ENCODE measurements at places on chromosomes 5 and 9. TPM values are rescaled to one million over a fixed set of nuclear protein-coding genes. Genes with fewer than 3 reads are reported as not detected.
A peak's percentile ranks its signal among the peaks of the same experiment; 100 is the strongest.

DNA sequence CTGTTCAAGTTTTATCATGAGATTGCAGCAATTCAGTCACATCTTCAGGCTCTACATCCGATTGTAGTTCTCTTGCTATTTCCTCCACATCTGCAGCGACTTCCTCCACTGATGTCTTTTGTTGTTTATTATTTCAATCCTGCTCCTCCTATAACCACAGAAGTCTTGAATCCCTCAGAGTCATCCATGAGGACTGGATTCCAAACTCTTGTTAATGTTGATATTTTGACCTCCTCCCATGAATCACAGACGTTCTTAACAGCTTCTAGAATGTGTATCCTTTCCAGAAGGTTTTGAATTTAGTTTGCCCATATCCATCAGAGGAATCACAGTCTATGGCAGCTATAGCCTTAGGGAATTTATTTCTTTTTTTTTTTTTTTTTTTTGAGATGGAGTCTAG, 3.6 kb downstream of the FBXO38 start:
- no peak for DNase-seq

DNA sequence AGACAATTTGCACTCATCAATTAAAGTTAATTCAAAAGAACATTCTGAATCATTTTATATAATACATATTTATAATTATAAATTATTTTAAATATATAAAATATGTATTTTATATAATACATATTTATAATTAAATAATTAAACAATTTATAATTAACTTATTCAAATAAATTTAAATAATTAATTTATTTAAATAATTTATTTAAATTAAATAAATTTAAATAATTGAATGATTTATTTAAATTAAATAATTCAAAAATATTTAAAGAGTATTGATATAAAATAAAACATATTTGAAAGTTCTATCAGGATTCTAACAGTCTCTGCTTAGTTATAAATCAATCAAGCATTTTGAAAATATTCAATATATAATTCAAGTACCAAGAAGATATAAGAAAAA, 775.5 kb upstream of the CTNND2 start:
- DNase-seq = no peak

GRCh38 chr9:134518004-134518606, 123.5 kb upstream of the COL5A1 start:
- no peak for DNase-seq

- peak; percentile 57 for DNase-seq
Observed at GRCh38 chr5:35213608-35214007, 16.7 kb downstream of the PRLR start.

Gene CTXN3
- total RNA-seq = not detected

DNA sequence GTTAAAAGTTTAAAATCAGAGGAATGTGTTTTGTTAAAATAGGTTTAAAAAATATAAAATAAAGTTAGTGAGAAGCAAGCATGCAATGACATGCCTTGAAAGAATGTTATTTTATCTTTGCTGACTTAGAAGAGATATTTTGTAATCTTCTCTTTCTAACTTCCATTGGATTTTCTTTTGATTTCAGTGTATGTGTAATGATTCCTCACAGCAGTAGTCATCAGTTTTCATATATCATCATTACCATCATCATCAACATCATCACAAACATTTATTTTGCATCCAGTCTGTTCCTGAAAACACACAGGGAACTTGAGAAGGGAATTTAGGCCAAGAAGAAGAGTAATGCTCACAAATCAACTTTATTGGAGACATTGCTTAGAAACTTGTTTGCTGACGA, 699.6 kb downstream of the TAF11L14 start:
- peak; percentile 56 for DNase-seq

GRCh38 chr5:87640902-87641301, 228.2 kb upstream of the CCNH start:
- no peak for DNase-seq

Gene ZNF782
- 2.5 TPM for total RNA-seq

Gene PTPDC1
- total RNA-seq = 5.8 TPM

Gene ASS1
- total RNA-seq = 40.8 TPM

- peak; percentile 97 for DNase-seq
Observed at GRCh38 chr9:99019510-99020331, 76.0 kb downstream of the COL15A1 start.

Gene PRRX2
- not detected for total RNA-seq

- no peak for DNase-seq
Observed at GRCh38 chr5:110807169-110807568, 68.4 kb downstream of the SLC25A46 start.

Gene KCNV2
- total RNA-seq = not detected

DNA sequence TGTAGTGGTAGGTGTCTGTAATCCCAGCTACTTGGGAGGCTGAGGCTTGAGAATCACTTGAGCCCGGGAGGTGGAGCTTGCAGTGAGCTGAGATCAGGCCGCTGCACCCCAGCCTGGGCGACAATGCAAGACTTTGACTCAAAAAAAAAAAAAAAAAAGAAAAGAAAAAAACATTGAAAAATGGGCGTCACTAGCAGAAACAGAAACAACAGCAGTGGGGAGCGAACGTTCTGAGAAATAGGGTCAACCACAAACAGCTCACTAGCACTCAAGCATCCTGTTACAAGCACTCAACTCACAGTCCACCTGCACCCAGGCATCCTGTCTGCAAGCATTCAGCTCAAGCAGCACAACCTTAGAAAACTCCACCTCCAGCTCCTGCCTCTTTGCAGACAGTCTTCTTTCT, 17.2 kb downstream of the TRIM14 start:
- DNase-seq = no peak

Gene ADRA1B
- total RNA-seq = 0.11 TPM

GRCh38 chr5:149297340-149298025, 25.8 kb downstream of the AFAP1L1 start:
- DNase-seq = peak; percentile 11

GRCh38 chr9:116313638-116314037, 160.0 kb downstream of the PAPPA start:
- DNase-seq = no peak

DNA sequence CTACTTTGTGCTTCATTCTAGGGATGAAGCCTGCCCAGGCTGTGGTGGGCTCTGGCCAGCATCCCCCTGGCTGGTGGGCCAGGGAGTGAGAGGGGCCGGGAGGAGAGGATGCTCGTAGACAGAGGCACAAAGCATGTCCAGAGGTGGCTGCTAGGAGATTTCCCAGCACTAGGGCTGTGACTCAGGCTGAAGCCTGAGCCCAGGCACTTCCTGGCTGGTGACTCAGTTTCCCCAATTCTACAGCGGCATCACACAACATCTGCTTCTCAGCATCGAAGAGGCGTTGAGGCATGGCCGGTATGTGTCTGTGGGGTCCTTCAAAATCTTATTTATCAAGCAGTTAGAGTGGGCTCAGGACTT, 55.6 kb downstream of the DUSP1 start:
- no peak for DNase-seq

- DNase-seq = peak; percentile 11
Observed at GRCh38 chr5:147303976-147304375, 69.2 kb downstream of the STK32A start.

Gene FYB1
- not detected for total RNA-seq
